Large intestine (tissue), 12 donors: ENCODE measurements at places on chromosomes 1 and 21.

GRCh38 chr1:160022330-160023310, 9.2 kb downstream of the PIGM start:
- DNase-seq, result no peak

- no peak for DNase-seq
Observed at GRCh38 chr21:27566521-27566920, 599.6 kb upstream of the ADAMTS5 start.

DNA sequence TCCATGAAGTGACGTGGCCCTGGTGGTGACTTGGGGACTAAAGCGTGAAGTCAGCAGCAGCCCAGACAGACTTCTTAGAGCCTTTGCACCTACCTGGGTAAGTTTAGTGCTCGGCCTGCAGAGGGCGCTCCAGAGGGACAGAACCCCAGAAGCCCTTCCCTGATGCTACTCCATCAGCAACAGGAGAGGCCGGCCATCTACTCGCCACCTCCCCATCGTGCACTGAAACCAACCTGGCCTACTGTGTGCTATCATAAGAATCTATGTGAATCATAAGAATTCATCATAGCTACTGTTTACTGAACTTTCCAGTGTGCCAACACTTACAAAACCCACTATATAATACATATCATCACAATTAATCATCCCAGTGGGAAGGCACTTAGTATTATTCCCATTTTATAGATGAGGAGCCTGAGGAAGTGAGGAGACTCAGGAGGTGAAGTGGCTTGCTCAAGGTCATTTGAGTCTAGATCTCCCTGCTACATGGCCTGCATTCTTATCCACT, 7.9 kb upstream of the EDN2 start:
- DNase-seq, result no peak

GRCh38 chr1:106780066-106780465, 276.4 kb upstream of the PRMT6 start:
- no peak for DNase-seq

- no peak for DNase-seq
Observed at GRCh38 chr1:21836010-21836409, 23.9 kb downstream of the LDLRAD2 start.

DNA sequence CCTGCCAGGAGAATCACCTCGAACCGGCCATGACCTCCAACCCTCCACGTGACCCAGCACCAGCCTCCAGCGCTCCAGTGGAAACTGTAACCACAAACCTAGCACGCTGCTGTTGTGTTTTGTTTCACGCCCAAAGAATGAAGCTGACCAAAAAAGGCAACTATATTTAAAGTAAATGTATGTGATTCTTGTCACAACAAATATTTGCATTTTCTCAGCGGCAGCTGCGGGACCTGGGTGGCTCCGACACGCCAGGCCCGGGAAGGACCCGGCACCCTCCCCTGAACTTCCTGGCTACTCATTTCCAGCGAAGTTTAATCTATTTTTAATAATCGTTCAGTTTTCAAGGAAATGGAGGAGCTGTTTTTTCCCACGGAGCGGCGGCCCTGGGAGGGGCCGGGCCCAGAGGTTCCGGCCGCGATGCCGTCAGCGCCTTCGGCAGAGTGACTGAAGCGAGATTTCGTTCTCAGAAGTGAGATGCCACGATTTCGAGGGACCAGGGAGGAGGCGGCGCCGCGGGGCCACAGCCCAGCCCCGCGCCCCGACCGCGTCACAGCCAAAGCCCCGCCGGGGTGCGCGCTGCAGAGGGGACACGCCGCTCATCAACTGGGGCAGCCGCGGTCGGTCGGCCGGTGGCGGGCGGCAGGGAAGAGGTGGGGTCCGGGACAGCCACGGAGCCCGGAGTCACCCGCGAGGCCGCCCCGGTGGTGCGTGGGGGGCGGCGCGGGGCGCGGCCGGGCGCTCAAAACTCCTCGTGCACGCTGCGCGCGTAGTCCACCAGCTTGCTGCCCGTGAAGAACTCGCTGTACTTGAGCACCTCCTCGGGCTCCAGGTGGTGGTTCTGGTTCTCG, 3.0 kb upstream of the TNFRSF4 start:
- no peak for DNase-seq

DNA sequence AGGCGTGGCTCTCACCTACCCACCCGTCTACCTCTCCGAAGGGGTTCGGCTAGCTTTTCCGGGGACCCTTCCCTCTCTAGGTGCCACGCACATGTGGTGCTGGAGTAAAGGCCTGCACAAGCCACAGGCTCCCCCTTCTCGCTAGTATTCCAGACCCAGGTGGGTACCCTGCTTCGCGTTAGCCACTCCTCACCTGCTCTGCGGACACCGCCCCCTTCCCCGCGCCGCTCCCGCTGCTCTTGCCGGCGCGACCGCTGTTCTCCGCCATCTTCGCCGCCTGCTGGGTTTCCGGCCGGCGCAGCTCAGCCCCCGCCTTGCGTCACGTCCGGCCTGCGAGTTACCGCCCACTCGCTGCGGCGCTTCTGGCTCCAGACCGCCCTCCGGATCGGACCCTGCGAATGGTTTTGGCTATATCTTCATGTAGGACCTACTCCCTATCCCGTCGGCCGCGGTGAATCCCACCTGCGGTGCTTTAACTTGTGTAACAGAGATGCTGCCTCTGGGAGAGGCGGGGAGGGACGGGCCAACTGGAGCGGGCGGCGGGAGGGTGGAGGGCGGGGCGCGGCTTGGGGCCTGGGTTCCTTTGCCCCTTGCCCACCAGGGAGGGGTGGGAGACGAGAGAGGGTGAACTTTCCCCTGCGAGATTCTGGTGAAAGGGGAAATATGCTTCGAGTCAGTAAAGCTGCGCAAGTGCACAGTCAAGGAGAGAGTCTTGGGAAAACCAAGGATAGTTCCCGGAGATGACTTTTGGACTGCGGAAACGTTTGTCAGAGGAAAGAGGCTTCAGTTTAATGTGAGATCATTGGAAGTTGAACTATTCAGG, at the start of the genes NIT1 and PFDN2:
NIT1 (plus strand) TSS at position 347 of the 823 bp plus-strand sequence; CDS start at position 419, 72 bp downstream.
PFDN2 (minus strand) TSS at position 279 of the 823 bp plus-strand sequence; CDS start at position 268, 11 bp downstream.
- peak; percentile 91 for DNase-seq

DNA sequence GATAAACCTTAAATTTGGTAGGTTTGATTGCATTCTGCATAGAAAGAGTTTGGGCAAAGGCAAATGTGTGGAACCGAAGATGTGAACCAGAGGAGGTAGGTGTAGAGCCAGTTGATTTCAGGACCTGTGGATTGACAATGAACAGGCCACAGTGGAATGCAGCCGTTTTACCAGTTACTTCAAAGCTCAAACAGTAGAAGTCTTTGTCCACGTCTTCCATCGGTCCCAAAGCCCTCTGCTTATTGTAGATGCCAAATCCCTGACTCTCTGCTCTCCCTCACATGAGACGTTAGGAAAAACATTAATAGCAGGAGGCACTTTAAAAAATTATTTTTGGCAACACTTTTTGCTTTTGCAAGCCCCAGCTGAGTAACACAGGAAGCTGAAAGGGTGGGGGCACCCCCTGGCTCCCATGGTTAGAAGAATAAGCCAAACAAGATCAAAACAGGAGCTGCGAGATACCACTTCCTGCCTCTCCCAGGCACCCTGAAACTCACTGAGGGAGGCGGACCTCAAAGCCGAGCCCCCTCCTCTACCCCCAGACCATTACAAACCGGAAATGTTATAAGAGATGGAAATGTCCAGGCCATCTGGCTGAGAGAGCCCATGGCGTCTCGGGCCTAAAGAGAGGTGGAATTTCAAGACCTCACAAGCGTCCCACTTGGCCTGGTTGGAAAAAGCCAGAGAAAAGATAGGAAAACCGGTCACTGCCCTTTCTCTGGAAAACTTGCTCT, 13.5 kb downstream of the TRAF3IP3 start:
- DNase-seq, result no peak

DNA sequence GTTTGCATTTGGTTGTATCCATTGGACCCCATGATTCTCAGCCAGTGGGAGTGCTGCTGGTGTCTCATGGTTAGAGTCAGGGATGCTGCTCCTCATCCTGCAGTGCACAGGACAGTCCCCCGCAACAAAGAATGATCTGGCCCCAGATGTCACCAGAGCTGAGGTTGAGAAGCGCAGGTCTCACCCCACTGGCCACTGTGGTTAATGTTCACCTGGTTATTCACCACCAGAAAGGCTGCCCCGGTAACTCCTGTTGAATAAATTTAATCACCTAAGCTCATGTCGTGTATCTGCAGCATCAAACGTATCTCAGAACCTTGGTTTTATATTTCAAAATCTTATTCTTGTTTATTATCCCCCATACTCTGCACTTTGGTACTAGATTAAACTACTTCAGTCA, 75.8 kb downstream of the ATP5PO start:
- no peak for DNase-seq

DNA sequence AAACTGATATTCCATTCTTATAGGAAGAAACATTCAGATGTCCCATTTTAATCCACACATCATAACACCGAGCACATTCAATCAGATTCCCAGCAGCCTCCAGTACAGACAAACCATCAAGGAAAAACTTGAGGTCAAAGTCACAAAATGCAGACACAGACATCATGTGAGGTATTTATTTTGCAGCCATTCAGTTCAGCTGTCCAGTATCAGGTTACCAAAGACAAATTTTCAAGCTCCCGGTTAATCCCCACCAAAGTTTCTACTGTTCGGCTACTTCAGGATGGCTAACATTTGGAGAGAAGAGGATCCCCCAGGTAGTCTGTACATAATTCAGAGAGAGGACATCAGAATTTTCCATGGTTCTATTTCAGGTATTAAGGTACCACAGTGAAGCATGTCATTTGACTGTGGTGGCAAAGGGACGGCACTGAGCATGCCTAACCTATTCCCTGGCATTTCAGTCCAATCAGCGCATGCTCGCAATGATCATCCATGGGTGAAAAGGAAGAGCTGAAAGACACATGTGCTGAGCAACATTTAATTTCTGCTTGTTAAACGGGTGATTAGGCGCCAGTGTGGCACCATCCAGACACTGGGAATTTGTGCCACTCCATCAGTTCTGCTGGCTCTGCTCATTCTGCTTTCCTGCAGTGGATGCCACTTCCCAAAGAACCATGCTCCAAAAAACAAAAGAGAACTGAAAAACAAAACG, 13.6 kb upstream of the NDC1 start:
- no peak for DNase-seq

DNA sequence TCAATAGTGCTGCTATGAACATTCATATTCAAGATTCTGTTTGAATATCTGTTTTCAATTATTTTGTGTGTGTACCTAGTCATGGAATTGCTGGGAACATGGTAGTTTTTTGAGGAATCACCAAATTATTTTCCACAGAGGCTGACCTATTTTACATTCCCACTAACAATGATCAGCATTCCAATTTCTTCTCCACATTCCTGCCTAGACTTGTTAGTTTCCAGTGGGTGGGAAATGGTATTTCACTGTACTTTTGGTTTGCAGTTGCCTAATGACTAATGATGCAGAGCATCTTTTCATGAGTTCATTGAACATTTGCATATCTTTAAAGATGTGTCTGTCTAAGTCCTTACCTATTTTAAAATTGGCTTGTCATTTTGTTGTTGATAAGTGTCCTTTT, 1182.6 kb upstream of the B3GALT2 start:
- DNase-seq, result no peak

DNA sequence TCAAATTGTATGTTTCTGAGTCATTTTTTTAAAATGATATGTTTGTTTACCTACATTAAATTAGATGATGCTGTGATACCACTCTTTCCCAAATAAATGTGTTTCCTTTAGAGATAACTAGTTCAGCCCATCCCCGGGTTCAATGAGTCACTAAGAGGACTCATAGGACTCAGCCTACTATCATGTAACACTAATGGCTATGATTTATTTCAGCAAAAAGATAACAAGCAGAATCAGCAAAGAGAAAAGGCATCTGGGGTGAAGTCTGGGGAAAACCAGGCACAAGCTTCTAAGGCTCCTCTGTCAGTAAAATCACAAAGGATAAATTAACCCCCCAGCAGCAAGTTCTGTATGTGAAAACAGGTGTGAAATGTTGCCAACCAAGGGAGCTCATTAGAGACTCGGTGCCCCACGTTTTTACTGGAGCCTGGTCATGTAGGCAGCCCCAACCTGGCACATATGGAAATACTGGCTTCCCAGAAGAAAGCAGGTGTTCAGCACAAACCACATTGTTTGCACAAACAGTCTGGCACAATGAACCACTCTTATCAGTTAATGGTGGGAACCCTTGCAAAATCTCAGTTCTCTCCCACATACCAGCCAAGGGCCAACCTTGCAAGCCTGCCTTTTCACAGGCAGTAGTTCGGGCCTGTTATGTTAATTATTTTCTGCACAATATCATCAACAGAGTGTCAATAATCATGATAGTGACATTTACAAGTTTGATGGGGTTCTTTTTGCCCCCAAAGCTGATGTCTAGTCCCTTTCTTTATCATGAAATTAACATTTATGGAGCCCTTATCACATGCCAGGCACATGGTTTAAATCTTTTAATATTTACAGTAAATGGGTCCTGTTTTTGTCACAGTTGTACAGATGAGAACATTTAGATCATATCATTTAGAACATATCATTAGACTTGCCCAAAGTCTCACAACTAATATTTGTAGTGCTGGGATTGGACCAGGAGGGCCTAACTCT, 23.1 kb upstream of the CNN3 start:
- DNase-seq, result no peak

- DNase-seq, result no peak
Observed at GRCh38 chr1:32178380-32179192, 889 bp upstream of the TXLNA start.

GRCh38 chr1:63319046-63320021, 3.0 kb upstream of the FOXD3 start:
- DNase-seq, result peak; percentile 22

GRCh38 chr1:207495801-207496792, at the start of gene CR1:
CR1 (plus strand) TSS chr1:207496157; CDS start chr1:207496268, 111 bp downstream.
- DNase-seq, result peak; percentile 20

DNA sequence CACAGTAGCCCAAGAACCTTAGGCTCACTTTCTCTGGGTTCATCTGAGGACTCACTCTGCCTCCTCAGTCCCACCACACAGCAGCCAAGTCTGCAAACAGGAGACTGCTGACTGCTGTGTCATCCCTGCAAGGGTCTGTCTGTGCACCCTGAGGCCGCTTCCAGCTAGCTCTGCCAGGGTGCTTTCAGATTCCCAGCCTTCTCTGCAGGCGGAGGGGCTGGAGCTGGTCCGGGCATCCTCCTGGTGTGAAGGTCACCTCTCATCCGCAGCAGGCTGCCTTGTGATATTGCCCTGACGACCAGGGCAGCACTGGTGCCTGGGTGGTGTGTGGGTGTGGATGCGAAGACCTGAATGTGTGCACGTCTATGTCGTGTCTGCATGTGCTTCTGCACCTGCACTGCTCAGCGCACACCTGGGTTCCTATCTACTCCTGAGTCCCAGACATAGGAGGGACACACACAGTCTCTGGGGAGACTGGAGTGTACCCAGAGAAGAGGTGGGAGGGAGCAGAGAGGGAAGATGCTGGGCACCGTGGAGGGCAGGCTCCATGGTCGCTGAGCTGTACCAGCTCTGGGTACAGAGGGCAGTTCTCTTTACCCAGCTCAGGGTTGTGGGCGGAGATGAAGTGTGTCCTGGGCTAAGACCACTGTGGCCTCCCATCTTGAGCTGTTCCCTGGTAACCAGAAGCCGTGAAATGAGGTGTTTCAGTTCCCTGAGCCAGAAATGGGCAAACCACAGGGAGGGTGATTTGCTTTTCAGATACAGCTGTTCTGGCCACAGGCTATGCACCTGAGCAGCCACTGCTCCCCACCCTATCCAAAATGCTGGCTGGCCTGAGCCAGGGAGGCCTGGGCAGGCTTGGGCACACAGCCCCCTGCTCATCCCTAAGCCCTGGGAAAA, 160.9 kb upstream of the CSF3R start:
- no peak for DNase-seq
